GM04504 (cell line): ENCODE measurements at places on chromosomes 5 and 9.

DNA sequence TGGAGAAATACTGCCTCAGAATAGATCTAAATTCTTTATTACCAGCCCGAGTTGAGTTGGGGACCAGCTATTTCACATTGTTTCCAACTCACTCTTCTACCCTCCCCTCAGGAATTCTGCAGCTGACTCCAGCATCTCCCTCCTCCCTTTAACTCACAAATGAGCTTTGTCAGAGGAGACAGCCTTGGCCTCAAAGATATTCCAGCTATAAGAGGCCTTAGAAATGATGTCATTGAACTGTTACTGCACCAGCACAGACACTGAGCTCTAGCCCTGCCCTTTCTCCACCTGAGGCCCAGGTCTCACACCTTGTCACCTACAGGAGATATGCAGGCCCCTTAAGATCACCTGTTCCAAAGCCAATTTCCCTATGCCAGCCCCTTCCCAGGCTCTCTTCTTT is 78.4 kb upstream of the ATP10B start:
- DNase-seq: peak; percentile 3

- no peak for DNase-seq
These were observed 724 bp downstream of the NR2F1-AS1 start for GRCh38 chr5:93580063-93580926.

GRCh38 chr9:69204326-69204725 is 30.2 kb downstream of the TJP2 start:
- DNase-seq: no peak

DNA sequence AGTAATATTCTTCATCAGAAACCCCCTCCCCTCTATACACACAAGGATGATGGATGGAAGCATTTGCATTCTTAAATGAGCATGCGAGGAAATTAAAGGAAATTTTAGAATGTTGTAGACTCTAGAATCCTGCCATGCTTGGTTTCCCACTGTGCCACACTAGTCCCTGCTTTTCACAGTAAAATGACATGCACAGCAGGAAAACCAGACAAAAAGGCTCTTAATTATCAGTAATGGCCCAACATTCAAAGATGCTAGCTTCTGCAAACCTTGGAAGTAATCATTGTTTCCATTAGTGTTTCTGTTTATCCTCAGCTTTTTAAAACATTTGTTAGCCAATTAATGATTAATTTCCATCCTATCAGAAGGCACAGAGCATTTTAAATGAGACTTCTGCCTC is 255.8 kb downstream of the SLCO4C1 start:
- DNase-seq: no peak

DNA sequence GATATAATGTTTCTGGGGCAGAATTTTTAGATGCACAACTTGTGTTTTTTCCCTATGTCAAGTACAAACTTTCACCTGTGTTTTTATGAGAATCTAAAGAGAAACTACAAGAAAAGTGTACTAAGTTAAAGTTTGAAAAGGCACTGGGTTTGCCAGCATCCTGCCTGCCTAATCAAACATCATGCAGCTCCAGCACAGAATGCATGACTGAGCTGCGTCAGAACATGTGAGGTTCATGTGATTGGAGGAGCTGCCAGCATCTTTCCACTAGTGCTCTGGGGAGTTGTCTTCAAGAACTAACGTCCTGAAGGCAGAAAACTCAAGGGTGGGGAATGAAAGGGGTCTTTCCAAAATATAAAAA is 46.1 kb upstream of the RIC1 start:
- DNase-seq: peak; percentile 28

GRCh38 chr5:148523139-148523538 is 131.2 kb downstream of the HTR4 start:
- no peak for DNase-seq

- DNase-seq: no peak
These were observed 1172.5 kb downstream of the CDH12 start for GRCh38 chr5:21680641-21681040.

DNA sequence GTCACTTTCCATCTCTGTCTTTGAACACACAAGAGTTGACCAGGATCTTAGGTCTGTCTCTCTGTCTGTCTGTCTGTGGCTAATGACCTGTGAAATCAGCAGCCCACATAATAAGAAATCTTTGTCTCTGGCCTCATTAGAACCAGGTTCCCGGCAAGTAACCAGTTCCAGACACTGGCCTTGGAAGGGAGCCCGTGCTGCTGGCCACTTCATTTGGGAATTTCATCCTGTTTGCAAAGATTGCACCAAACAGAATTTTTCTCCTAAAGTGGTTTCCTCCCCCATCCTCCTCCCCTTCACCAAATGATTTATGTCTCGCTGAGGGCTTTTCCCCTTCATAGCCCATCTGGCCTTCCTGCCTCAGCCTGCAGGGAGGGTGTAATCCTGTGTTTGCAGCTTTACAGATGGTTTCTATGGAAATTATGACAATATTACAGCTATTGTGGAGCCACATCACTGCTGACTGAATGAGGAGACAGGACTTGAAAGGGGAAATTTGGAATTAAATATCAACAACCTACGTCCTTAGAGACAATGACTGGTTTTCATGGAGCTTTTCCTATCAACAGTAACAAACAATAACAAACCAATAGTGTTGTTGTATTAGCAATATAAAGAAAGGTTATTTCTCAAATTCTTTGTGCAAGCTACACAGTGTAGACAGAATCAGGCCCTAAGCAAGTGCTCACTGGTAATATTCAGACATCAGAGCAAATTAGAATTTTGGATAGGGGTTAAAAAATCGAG is 25.7 kb downstream of the DPYSL3 start:
- DNase-seq: peak; percentile 99

GRCh38 chr9:74846766-74847165 is 41.0 kb downstream of the TRPM6 start:
- no peak for DNase-seq

- no peak for DNase-seq
These were observed 17.0 kb upstream of the CYFIP2 start for GRCh38 chr5:157248821-157249470.

- no peak for DNase-seq
These were observed 291.2 kb downstream of the ARHGAP26 start for GRCh38 chr5:143061161-143061945.
